ENCODE measurements at places on chromosomes 16 and 17.
A peak's percentile ranks its signal among the peaks of the same experiment; 100 is the strongest.

- DNase-seq = no peak
Observed at GRCh38 chr17:58391302-58391984, 25.9 kb downstream of the RNF43 start.

- DNase-seq = no peak
Observed at GRCh38 chr17:49616086-49616485, 40.4 kb downstream of the NXPH3 start.

- DNase-seq = no peak
Observed at GRCh38 chr16:14369734-14370598, 260.1 kb downstream of the PARN start.

DNA sequence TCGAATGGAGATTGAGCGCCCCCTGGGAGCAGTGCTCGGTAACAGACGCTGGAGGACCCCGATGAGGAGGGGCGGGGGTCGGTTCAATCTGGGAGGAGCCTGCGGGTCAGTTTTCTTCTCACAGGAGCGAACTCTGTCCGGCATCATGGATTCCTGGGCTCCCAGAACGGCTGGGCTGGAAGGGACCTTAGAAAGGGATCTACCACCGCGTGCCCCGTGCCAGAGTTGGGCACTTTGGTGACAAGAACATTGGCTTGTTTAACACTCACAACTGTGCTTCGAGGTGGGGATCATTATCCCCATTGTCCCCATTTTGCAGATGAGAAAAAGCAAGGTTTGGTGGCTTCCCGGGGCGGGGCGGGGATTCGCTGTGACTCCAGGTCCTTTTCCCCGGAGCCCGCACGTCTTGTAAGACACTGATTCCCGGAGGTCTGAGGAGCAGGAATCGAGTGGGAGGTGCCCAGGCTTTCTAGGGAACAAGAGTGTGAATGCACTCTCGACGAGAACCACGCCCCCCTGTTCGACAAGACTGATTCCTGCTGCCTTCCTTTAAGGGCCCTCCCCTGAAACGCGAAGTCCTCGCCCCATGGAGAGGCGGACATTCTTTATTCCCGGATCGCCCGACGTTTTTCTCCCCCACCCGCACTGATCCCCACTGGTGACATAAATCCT lies 1.5 kb upstream of the FBXL19 start:
- peak; percentile 85 for DNase-seq

DNA sequence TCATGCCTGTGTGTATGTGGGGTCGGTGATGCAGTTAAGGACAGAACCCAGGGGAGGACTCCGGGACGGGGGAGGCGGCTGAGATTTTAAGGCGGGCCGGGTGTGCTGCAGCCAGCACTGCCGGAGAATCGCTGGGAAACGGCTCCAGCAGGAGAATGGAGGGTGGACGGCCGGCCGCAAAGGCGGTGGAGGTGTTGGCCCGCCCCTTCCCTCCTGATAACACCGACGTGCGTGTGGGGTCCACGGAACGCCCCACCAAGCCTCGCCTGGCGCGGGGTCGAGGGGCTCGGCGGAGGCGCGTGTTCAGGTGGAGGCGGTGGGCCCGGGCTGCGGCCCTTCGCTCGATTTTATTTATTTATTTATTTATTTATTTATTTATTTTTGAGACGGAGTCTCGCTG lies 633 bp downstream of the ZNF843 start:
- DNase-seq = no peak

GRCh38 chr17:47621293-47622179 lies 28.2 kb upstream of the KPNB1 start:
- no peak for DNase-seq

- no peak for DNase-seq
Observed at GRCh38 chr16:72112452-72112792, 18.8 kb downstream of the DHX38 start.

DNA sequence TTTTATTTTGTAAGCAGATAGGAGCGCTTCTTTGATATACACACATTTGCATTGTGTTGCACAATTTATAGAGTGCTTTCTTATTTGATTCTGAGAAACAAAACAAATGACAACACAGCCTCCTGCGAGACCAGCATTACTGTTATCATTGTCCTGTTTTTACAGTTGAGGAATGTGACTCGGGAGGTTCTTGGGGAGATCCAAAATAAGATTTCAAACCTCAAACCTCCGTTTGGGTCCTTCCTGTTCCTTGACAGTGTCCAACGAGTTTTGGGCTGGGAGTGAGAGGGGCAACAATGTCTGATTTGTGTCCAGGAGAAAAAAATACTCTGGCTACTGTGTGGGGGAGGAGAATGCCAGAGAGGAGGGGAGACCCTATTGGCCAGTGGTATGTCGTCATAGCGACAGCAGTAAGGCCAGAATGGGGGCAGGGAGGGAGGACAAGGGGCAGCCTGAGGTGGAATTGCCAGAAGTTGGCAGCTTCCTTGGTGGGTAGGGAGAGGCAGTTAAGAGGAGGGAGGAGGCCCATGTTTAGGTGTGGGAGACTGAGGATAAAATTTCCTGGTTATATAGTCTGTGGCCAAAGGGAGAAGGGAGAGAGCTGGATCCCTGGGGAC lies 45.5 kb downstream of the TMEM132E start:
- no peak for DNase-seq

DNA sequence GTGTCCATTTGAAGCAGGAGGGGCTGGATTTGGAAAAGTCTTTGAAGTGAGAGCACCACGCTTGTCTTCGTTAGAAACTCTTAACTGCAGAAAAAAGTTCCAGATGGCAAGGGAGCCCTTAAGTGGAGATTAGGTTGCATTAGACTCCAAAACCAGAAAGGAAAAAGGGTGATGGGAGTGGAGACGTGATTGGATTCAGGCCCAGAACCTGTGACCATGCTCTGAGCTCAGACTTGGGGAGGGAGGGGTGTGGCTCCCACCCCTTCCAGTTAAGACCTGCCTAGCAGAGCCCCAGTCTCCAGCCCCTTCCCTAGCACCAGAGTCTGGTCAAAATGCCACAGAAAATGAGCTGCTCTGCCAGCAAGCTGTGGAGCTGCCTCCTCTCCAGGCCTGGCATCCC lies 6.4 kb upstream of the LGALS9 start:
- no peak for DNase-seq

- DNase-seq = no peak
Observed at GRCh38 chr16:85719605-85720301, 31.0 kb upstream of the GINS2 start.

DNA sequence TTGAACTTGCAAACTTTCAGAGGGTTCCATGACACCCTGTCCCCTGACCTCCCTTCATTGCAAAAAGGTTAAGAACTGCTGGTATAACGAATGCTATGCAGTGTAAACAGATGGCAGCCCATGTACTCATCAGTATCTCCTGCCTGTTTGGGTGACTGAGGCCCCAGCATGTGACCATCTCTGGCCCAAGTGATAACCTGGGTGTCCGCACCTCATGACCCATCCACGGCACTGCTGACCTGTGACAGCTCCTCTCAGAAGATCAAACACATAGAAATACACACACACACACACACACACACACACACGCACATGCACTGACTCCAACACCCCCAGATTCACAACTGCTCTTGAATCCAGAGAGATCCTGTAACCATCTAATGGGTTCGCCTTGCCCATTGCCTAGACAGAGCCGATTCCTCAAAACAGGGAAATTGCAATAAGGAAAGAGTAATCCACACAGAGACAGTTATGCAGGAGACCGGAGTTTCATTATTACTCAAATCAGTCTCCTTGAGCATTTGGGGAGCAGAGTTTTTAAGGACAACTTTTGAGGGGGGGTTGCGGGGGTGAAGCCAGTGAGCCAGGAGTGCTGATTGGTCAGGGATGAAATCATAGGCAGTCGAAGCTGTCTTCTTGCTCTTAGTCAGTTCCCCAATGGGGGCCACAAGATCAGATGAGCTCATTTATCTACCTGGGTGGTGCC lies 11.3 kb upstream of the PHOSPHO1 start:
- DNase-seq = no peak

- DNase-seq = no peak
Observed at GRCh38 chr16:74249254-74249653, 47.4 kb upstream of the PSMD7 start.

DNA sequence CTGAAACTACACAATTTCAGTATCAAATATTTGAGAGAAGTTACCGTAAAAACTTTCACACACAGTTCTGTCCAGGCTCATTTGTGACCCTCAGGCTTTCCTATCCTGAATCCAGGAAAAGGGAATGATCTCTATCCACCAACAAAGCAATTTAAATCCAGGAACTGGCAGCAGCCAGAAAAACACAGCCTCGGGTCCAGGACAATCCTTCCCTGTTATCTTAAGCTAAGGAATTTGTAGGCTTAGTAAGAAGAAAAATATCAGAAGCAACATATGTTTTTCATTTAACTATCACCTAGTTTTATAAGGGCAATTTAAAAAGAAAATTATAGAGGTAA lies 47.1 kb downstream of the TEX2 start:
- DNase-seq = no peak

GRCh38 chr17:5234645-5235576 lies at the start of gene SCIMP:
SCIMP (minus strand) TSS chr17:5234860; CDS start chr17:5234755, 105 bp downstream.
- DNase-seq = no peak

DNA sequence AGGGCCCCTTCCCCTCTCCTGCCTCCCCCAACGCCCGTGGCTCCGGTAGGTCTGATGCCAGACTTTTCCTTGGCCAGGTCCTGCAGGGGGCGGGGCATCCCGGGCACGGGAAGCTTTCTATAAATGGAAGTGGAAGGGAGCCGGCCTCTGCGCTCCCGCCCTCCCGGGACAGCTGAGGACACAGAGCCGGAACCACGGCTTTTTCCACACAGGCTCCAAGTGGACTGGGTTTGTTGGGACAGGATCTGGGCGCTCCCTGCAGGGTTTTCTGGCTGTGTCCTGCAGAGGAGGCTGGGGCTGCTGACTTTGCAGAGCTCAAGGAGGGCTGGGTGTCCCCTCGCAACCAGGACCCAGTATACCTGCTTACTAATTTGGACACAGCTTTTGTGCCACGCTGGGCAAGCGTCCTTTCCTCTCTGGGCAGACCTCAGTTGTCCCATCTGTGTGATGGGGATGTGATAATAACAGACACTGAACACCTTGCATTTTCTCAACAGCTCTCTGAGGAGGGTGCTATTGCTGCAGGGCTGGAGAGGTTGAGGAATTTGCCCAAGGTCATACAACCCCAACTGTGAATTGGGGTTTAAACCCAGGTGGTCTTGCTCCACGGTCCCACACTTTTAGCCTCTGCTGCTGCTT lies 1.8 kb downstream of the TNS4 start:
- no peak for DNase-seq

GRCh38 chr16:70683146-70683944 lies 2.5 kb downstream of the MTSS2 start:
- DNase-seq = no peak

- no peak for DNase-seq
Observed at GRCh38 chr16:70694868-70695218, 9.0 kb upstream of the MTSS2 start.

GRCh38 chr16:23667355-23667659 lies 11.4 kb upstream of the PLK1 start:
- DNase-seq = no peak

GRCh38 chr16:1997494-1998359 lies 8.0 kb downstream of the SYNGR3 start:
- no peak for DNase-seq

- no peak for DNase-seq
Observed at GRCh38 chr16:55349867-55350266, 25.9 kb downstream of the IRX6 start.

DNA sequence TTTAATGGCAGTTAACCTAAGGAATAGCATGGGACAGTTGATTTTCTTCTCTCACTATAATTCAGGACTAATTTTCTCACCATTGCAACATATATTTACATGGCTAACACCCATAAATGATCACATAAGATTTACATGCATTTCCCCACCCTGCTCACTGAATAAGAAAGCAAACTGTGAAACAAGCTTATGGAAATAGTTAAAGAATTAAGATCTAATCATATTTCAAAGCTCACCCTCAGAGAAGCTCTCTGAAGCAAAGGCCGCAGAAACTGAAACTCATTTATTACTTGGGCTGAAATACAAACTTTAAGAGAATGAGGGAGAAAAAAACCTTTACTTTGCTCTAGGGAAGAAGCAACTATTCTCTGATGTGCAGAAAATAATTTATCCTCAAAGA lies 218.7 kb upstream of the AXIN2 start:
- no peak for DNase-seq

GRCh38 chr17:228951-229708 lies 47.7 kb upstream of the DOC2B start:
- DNase-seq = no peak

DNA sequence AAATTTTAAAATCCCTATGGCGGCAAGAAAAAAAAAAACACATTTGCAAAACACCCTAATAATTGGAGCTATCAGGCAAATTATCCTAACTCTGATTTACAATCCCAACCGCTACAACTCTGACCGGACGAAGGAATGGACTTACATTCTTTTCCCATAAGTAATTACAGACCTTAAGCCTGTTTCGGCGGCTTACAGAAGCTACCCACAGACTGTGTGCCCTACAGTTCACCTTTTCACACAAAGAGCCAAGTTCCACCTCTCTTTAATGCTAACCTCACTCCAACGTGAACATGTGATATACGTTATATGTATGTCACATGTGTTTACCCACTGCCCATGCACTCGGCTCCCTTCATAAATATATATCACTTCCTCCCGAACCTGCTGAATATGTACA lies 8.7 kb upstream of the MEAK7 start:
- DNase-seq = no peak

DNA sequence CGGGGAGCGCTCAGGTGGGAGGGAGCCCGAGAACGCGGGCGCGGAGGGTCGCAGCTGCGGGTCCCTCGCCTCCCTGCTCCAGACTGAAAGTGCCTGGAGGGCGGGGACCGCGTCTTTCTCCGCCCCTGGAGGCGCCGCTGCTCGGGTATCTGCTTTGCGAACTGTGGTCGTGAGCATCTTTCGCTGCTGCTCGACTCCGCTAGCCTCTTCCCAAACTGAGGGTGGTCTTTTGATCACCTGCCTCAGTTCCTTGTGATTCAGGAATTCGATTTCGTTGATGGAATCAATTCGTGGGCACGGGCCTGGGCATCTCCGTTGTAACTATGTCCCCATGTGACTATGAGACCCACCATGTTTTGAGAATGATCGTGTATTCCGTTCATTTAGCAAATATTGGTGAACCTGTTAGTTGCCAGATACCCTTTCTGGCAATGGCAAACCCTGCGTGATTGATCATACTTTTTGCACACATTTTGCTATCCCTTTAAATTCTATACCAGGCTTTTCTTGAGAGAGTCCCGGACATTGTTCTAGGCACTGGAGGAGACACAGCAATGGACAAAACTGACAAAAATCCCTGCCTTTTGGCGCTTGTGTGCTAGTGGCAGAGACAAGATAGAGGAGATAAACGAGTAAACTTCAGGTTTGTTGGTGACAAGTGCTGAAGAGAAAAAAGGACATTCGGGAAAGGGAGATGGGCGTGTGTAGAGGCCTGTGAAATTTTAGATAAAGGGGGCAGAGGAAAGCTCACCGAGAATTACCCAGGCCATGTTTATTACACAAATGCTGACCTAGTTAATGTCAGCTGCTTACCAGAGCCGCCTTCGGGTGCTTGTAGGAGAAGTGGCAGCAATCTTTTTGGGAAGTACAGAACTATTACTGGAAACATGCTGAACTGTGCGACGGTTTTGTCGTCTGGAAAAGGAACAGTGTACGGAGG lies 948 bp downstream of the UTP18 start:
- DNase-seq = no peak

GRCh38 chr16:10862438-10862837 lies 14.6 kb upstream of the CIITA start:
- DNase-seq = no peak

- no peak for DNase-seq
Observed at GRCh38 chr17:41915566-41915965, 3.2 kb downstream of the ACLY start.

All from stimulated activated CD4-positive, alpha-beta T cell treated with anti-CD3 and anti-CD28 coated beads, Interleukin-4, amount 100 ng/mL, for 4 hours (primary cell).